ENCODE measurements at places on chromosomes 7 and 10. TPM values are rescaled to one million over a fixed set of nuclear protein-coding genes. Genes with fewer than 3 reads are reported as not detected.

TAS2R5 gene
- 1.4 TPM for total RNA-seq

AKR1C4 gene
- total RNA-seq: not detected

EPO gene
- total RNA-seq: not detected

GRCh38 chr10:13564576-13564975, 22.2 kb upstream of the PRPF18 start:
- no peak for DNase-seq

MSMB gene
- total RNA-seq: not detected

- DNase-seq: peak; percentile 21
Measured at GRCh38 chr7:19984231-19984632, 210.8 kb upstream of the TMEM196 start.

GRCh38 chr10:74047871-74048270, 50.0 kb downstream of the VCL start:
- no peak for DNase-seq

- DNase-seq: peak; percentile 27
Measured at GRCh38 chr7:32479574-32480200, 10.5 kb downstream of the LSM5 start.

- DNase-seq: peak; percentile 1
Measured at GRCh38 chr7:44287488-44288380, 37.7 kb downstream of the CAMK2B start.

DNA sequence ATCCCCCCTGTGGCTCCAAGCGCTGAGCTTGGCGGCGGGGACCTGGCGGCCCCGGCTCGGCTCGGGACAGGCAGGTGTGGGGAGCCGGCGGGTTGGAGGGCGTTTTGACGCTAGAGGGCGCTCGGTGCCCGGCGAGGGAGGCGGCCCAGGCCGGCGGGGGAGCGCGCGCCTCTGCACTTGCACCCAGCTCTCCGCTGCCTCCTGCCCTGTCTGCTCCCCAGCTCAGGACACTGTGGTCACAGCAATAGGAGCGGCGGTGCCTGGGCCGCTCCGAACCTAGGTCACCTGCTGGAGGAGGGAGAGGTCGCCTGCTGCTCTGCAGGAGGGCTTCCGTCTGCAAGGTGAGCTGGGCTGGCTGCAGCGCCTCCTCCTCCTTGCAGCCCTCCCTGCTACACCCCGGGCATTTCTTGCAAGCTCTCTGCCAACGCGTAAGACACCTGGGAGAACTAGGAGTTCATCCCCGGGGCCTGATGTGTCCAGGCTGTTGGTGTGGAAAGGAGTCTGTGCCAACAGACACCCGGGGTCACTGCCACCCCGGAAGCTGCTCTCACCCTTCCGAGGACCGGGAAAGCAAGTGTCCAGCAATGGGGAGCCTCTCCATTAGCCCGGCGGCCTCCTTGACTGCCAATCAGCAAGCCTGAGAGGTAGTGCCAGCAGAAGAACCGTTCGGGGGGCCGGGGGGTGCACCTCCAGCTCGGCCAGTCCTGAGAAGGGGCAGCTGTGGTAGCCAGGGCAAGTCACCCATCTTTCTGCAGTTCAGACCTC, 620.4 kb downstream of the GALNT17 start:
- DNase-seq: peak; percentile 80

DNA sequence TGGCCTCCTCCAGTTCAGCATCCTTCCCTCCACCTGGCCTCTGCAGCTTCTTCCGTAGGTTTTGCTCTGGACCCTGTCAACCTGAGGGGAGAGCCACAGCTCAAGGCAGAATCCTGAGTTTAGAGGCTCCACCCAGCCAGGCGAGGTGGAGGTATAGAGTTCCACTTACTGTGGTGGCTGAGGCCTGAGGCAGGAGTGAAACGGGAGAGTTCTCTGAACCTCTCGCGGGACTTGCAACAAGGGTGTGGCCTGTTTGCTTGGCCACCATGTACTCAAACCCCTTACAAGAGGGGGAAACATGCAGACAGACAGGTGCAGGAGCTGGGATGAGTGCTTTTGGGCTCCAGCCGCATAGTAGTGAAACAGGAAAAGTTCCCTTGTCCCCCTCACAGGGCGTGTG, 154.0 kb upstream of the C7orf33 start:
- DNase-seq: no peak

COL26A1 gene
- not detected for total RNA-seq
